ENCODE measurements at places on chromosomes 2 and 18.

DNA sequence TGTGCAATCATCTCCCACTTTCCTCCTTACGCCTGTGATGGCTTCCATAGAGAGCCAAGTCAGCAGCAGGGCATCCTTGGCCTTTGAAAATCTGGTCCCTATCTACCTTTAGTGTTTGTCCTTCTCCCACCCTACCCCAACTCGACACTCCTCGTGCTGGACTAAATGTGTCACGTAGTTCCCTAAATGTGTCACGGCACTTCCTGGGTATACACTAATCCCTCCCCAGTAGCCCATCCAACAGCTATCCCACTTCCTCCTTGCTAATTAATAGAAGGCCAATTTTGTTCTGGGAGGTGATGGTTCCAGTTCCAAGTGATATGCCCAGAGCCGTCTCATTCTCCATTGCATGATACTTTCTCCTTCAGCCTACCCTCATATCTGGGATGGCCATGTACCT, 36.5 kb upstream of the ZFP36L2 start:
- no peak for DNase-seq

- DNase-seq = no peak
Observed at GRCh38 chr18:58385472-58385871, 243.4 kb downstream of the ALPK2 start.

DNA sequence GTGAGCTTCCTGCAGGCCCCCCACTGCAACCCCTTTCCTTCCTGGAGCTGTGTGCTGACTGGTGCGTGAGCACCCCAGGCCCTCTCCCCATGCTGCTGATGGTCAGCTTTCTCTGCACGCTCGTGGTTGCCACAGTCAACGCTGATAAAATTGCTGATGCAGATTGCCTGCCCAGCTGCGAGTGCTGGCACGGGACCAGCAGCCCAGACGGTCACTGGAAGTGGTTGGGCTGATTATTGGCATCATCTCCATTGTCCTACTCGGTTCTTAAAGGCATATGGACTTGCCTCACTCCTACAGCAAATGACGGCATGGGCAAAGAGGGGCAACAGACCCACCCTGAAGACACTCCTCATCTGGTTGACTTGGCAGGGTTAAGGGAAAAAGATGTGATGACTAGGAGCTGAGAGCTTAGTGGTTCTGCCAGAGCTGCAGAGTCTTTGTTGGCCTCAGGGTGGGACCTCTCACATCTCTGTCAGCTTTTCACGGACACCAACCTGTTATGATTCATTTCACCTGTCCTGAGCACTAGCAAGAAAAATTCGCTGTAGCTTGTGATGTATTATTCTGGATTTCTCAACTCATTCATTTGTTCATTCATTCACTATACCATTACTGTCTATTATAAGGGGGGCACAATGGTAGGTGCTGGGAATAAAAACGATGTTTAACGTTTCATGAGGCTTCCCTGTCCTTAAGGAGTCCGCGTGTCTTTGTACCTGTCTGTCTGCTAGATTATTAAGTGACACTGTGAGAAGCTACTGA, 38.4 kb downstream of the PAX8 start:
- peak; percentile 55 for DNase-seq

GRCh38 chr18:76914314-76914713, 92.0 kb downstream of the ZNF236 start:
- no peak for DNase-seq

GRCh38 chr18:55838841-55839240, 250.8 kb upstream of the TCF4 start:
- DNase-seq = no peak

DNA sequence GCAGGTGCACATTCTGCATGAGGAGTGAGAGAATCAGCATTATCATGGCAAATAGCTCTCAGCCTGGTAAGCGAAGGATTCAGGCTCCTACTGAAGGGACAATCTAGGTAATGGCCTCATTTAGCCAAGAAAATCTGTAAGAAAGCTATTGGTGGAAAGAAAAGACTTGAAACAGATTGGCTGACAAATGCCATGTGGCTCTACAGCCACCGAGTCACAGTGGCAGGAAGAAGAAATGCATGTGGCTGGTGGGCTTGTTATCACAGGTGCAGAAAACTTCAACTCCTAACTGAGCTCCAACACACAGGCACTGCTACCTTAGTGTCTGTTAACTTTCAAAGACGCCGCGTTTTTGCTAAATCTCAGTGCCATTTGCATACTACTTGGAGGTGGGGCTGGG, 60.6 kb upstream of the REV1 start:
- no peak for DNase-seq

- no peak for DNase-seq
Observed at GRCh38 chr18:255171-255570, 12.7 kb downstream of the THOC1 start.

GRCh38 chr2:3885629-3886628, 182.6 kb downstream of the DCDC2C start:
- no peak for DNase-seq

DNA sequence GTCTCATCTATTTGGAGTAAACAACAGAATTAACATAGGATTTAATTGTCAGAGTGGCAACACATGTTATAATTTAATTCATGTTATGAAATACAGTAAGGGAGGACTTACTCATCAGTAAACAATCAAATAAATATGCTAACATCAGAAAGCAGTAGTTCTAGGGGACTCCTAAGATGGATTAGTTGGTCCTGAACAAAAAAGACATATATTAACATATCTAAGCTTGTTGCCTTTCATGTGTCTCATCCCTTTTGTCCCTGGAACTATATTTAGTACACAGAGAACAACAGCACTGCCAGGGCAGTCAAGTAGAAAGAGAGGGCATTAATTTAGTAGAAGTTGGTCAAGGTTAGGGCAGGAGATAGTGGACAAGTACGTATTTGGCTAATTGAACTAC, 117.8 kb upstream of the FZD5 start:
- DNase-seq = no peak

DNA sequence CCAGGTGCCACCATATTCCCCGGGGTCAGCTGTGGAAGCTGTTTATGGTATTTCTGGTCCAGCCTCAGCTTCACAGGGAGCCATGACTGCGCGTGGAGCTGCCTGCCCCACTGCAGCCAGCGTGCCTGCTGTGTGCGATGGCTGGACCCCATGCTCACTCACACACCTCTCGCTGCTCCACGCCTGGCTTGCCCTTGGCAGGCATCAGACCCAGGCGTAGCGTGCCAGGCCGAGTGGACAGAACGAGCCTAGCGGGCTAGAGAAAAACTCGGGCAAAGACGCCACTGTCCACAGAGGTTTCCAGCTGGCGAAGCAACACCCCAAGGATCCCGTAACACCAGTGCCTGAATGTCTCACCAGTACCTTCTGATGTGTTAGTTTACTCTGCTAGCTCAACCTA, 42.9 kb upstream of the PEX13 start:
- DNase-seq = no peak

Measured in breast epithelium (tissue), 4 donors.